CD4-positive, alpha-beta T cell treated with Interleukin-15 for 4 hours (primary cell): ENCODE measurements at places on chromosomes 2 and 18.
A peak's percentile ranks its signal among the peaks of the same experiment; 100 is the strongest.

DNA sequence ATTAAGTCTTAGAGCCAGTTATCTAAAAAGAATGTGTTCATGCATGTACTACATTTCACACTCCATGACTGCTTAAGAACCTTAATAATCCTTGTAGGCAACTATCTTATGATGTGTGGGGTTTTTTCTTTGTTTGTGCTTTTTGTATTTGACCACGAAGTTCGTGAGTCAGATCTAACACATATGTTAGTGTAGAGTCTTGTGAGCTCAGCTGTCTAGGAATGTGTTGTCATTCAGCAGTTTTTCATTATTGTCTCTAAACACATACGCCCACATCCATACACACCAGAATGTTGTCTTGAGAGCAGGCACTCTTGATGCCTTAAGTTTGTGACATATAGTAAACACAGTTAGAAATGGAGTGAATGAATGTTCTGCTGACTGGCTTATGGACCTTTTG, 38.4 kb downstream of the CAB39 start:
- DNase-seq: peak; percentile 44

DNA sequence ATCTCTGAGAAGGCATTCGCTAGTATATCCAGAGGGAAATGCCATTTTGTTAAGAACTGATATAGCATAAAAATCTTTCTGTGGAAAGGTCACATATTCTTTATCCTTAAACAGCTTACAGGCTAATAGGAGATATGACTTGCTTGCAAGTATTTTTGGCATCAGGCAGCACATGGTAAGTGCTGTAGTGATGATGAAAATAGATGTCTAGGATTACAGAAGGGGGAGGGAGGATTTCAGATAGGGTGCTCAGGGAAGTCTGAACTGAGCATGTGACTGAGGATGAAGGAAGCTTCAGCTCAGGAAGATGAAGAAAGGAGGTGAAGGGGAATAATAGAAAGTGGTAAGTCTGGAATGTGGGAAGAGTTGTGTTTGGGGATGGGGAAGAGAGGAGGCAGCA, 158.5 kb upstream of the NOSTRIN start:
- no peak for DNase-seq

GRCh38 chr18:12933327-12933726, 14.5 kb upstream of the SEH1L start:
- no peak for DNase-seq

DNA sequence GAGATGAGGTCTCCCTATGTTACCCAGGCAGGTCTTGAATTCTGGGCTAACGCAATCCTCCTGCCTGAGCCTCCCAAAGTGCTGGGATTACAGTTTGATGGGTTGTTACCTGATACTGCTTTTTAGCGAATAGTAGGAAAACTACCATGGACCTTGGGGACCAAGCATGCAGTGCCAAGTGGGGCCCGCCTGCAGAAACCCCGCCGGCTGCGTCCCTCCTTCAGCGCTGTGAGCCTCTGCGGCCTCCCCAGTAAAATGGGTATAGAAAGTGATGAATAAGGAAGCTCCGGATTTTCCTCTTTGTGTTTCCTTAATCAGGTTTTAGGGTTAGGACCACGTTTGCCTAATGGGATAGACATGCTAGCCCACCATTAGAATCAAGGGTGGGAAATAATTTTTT, 30.4 kb downstream of the RAMP1 start:
- DNase-seq: no peak

DNA sequence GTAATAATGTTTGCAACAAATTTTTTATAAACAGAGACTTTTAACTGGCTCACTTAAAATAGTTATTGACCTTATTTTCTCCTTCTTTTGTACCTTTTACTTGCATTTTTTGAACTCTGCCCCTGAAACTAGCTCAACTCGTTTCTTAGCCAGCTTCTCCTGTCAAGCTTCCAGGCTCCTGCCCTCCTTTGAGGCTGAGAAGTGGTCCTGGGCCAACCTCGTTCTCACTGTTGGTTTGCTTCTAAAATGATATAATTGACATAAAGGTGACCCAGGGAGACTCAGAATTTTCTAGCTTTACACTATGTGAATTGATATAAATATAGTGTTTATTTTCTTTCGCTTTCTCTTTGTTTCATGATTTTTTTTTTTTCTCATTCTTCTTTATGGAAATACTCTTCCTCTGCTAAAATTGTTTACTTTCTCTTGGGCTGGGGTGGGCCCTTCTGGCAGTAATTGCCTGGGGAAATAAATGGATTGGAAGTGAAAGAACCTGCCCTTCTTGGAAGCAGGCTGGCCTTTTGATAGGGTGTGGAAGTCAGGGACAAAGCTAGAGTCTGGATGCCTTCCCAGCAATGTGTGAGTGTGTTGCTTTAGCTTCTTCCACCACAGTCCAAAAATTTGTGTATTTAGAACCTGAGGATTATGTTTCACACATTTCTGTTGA, 30.7 kb downstream of the GPD2 start:
- DNase-seq: no peak

DNA sequence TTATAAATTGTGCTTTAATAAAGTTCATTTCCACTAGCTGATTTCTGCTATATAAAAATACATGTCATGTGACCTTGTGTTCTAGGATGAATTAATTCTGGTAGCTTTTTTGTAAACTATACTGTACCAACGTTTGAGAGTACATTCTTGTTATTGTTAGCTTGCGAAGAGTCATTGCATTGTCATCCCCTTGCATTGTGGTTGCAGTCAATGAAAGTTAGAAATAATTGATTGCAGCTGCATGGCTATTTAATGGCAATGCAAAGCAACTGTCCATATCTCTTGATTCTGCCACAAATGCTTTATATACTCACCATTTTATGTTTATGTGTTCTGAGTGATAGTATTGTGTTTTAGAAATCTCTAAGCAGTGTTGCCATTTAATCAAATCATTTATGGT, 91.6 kb downstream of the ZNF407 start:
- no peak for DNase-seq

GRCh38 chr2:142973822-142974207, 96.4 kb downstream of the KYNU start:
- no peak for DNase-seq

GRCh38 chr2:121293450-121294325, 8.7 kb upstream of the TFCP2L1 start:
- DNase-seq: no peak

DNA sequence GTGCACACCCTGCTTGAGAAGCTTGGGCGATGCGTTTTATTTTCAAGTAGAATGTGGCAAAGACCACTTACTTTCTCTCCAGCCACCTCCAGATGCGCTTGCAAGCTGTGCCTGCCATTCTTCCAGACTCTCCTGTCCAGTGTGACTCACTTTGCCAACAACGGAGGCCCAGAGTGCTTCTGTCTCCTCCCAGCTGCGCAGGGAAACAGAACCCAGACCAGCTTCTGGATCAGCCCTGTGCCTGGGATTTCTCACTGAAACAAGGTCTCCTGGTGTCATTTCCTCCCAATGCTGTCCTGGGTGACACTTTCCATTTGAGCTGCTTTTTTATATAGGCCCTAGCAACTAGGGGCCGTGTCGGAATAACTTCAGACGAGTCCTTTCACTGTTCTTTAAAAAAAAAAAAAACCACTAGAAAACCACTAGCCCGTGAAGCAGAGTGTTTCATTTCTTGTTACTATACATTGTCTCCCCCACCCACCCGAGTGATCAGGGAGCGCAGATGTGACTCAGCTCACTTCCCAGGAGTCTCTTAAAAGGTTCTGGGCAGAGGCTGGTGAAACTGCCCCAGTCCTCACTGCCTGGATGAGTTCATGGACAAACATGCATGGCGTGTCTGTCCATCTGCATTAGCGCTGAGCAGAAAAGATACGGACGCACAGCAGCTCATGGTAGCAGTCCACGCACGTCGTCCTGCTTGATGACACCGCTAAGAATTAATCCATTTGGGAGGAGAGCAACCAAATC, 25.3 kb upstream of the RPL31 start:
- DNase-seq: no peak

- no peak for DNase-seq
Measured at GRCh38 chr18:60163622-60164021, 209.0 kb downstream of the MC4R start.

GRCh38 chr2:241862093-241862492, 3.4 kb upstream of the PDCD1 start:
- DNase-seq: no peak

DNA sequence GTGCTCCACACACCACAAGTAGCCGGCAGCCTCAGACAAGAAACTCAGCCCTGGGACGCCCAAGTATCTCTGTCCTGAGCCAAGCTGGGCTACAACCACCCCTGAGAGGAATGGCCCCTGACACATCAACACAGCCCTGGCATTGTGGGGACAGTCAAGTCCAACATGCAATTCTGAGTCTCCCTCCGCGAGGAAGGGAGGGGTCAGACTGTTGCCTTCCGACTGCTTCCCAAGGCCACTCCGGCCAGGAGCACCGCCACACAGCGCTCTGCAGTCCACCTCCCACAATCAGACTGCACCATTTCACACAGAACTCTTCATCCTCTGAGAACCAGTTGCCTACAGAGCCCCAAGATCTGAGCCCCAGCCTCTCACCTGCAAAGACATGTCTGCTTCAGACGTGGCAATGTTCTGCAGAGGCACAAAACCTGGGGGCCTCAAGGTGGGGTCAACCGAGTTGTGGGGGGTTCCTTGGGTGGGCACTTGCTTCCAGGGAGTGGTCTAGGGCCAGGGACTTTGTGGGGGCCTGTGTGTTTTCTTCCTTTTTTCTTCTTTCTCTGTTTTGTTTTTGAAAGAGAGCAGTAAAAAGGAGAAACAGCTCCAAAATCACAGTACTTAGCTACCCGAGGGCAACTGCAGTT, 76.7 kb upstream of the SALL3 start:
- no peak for DNase-seq

- DNase-seq: no peak
Measured at GRCh38 chr2:19529677-19530076, 171.3 kb upstream of the OSR1 start.

DNA sequence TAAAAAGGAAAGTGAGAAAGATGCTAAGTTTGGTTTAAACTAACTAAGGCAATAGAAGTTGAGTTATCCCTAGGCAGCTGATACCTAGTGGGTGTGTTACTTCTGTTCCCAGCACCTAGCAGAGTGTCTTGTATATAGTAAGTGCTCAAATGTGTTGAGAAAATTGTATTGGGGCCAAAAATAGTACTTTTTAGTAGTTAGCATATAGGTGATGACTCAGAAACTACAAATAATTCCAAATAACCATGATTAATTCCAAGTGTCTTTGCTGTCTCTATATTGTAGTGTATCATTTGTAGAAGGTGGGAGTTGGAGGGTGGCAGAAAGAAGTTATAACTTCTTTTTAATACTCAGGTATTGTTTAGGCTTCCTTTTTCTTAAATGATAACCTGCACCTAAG, 362.7 kb downstream of the RND3 start:
- no peak for DNase-seq

DNA sequence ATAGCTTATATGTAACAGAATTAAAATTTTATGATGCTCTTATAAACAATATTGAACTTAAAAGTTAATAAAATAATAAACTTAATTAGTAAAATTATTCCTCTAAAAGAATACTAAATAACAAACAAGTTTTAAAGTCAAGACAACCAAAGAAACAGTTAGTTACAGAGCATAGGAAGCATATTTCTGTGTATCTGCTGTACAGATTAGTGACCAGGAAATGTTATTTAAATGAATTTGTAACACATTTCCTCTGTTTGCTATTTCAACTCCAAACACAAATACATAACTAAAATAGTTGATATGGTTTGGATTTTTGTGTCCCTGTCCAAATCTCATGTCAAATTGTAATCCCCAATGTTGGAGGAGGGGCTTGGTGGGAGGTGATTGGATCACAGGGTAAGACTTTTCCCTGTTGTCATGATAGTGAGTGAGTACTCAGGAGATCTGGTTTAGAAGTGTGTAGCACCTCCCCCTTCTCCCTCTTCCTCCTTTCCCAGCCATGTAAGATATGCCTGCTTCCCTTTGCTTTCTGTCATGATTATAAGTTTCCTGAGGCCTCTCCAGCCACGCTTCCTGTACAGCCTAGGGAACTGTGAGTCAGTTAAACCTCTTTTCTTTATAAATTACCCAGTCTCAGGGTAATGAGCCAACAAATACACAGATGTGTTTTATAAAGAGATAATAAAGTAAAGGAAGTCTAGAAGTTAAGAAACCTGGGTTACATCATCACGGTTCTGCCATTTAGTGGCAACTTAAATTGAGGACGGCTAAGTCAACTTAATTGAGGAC, 51.8 kb downstream of the ROCK2 start:
- no peak for DNase-seq

DNA sequence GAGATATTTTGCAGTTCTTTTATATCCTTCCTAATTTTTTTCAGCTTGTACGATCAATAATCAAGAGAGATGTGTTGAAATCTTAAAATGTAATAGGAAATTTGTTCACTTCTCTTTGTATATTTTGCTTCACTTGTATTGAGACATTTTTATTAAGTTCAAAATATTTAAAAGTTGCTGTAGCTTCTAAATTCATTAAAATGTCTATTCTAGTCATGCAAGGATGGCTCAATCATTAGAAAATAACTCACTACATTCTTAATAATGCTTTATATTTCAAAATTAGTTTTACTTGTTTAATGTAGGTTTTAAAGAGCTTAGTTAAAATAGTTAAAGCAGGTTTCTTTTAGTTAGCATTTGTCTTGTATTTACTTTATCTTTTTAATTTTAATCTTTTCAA, 308.4 kb downstream of the CYRIA start:
- no peak for DNase-seq

DNA sequence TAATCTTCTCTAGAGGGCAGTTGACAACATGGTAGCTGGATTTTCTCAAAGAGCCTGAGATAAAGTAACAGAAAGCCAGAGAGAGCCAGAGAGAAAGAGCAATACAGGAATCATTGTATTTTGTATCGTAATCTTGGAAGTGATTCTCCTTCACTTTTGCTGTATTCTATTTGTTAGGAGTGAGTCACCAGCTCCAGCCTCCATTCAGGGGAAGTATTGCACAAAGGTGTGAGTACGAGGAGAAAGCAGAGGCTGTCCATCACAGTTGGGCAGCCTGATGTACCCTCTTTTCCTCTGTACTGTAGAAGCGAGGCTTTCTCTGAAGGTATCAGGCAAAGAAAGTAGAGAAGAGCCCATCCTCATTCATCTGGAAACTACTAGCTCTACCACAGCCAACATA, 176.8 kb downstream of the KCNS3 start:
- no peak for DNase-seq

DNA sequence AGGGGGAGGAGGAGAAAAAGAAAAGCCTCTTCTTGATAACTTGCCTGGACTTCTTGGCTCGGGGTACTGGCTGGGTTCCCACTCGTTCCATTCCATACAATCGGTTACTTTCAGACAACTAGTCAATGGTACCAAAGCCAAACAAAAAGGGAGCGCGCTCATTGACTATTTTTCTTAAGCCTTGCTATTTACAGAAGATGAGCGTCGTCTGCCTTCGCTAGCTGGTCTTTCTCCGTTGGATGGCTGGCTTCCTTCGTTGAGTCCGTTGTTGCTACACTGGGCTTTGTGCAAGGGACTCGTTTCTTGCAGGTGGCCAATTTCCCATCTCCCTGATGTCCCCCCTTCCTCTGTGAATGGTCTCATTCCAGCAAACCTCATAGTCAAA, 260.4 kb downstream of the ZNF516 start:
- DNase-seq: no peak

DNA sequence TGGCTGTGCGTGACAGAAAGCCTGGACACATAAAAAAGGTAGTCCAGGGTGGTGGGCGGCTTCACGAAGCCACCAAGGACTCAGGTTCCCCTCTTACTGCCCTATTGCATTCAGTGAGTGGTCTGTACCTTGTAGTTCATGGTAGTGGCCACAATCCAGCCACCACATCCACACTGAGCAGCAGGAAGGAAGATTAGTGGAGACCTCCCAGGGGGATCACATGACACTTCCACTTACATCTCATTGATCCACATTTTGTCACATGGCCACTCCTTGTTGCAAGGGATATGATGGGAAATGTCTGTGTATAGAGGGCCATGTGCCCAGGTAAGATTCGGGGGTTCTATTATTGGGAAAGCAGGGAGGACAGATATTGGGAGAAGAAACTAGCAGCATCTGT, 13.7 kb downstream of the IL1R2 start:
- DNase-seq: no peak
